ENCODE measurements at places on chromosomes 7 and 10.

- H3K4me1 ChIP-seq: no peaks in the 10 kb centered on the region
- H3K27ac ChIP-seq: no peak overlapping the region
- peak; percentile 27 for DNase-seq
- H3K4me3 ChIP-seq: no peak overlapping the region
- peaks cover 18% of the 10 kb centered on the region for H3K36me3 ChIP-seq
These were observed 4.1 kb upstream of the TAS2R5 start for GRCh38 chr7:141785706-141786552.

DNA sequence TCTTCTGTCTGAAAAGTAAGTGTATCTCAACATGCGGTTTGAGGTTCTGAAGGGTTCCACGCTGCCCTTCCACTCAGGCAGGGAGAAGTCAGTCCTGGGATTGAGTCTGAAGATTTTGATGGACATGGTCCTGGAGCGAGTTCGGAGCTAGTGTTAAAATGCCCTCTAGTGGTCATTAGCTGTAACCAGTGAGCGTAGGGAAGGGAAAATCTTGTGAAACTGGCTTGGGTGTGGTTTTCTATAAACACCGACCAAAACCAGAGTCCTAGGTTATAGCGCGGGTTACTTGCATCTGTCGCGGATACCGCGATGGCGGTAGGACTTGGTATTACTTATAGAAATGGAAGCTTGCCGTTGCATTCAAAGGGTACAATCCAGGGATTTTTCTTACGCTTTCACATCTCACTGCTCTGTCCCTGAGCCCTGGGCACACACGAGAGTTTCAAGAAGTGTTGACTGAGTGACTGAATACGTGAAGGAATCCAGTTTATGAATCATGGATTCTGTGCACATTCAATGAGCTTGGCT is 348.2 kb upstream of the C7orf33 start:
- no peak for DNase-seq
- no peaks in the 10 kb centered on the region for H3K36me3 ChIP-seq
- no peak overlapping the region for H3K4me3 ChIP-seq
- H3K4me1 ChIP-seq: peaks cover 5% of the 10 kb centered on the region
- H3K27me3 ChIP-seq: peaks cover 28% of the 10 kb centered on the region

GRCh38 chr10:121112136-121112535 is 261.0 kb downstream of the WDR11 start:
- peaks cover 4% of the 10 kb centered on the region for H3K27me3 ChIP-seq
- no peaks in the 10 kb centered on the region for H3K36me3 ChIP-seq
- DNase-seq: no peak
- H3K4me1 ChIP-seq: no peaks in the 10 kb centered on the region
- no peak overlapping the region for H3K4me3 ChIP-seq

- peaks cover 16% of the 10 kb centered on the region for H3K27me3 ChIP-seq
- no peak overlapping the region for H3K27ac ChIP-seq
- DNase-seq: no peak
- H3K4me3 ChIP-seq: no peak overlapping the region
These were observed 96.3 kb downstream of the CPED1 start for GRCh38 chr7:121084748-121085336.

DNA sequence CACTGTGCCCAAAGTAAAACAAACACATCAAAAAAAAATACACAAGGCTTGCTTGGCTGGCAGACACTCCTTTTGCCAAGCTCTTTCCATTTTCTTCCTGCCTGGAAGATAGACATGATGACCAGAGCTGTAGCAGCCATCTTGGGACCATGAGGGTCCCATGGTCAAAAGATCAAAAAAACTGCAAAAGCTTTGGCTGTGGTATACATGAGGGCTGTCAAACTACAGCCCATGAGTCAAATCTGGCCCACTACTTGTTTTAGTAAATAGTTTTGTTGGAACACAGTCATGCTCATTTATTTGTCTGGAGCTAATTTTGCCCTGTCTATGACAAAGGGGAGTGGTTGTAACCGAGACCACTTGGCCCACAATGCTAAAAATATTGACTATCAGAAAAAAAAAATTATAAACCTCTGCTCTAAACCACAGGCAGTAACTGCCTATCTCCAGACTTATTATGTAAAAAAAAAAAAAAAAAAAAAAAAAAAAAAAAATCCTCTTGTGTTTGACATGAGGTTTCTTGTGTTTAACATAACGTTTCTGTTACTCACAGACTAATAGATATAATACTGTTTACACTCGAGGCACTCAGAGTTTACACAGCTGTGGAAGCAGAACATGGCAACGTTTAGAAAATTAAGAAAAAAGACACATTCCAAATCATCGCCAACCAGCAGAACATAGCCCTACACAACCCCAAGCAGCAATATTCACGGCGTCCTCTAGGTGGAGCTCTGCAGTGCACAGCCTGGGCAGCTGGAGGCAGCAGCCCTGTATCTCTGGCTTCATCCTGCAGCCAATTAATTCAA is 36.9 kb downstream of the ASB13 start:
- peaks cover 3% of the 10 kb centered on the region for H3K27me3 ChIP-seq
- H3K4me1 ChIP-seq: peaks cover 31% of the 10 kb centered on the region
- no peaks in the 10 kb centered on the region for H3K36me3 ChIP-seq

- H3K4me1 ChIP-seq: no peaks in the 10 kb centered on the region
- no peak for DNase-seq
- H3K27ac ChIP-seq: no peak overlapping the region
- peaks cover 16% of the 10 kb centered on the region for H3K27me3 ChIP-seq
- H3K4me3 ChIP-seq: no peak overlapping the region
- no peaks in the 10 kb centered on the region for H3K36me3 ChIP-seq
These were observed 220.8 kb upstream of the CELF2 start for GRCh38 chr10:10796774-10797415.

DNA sequence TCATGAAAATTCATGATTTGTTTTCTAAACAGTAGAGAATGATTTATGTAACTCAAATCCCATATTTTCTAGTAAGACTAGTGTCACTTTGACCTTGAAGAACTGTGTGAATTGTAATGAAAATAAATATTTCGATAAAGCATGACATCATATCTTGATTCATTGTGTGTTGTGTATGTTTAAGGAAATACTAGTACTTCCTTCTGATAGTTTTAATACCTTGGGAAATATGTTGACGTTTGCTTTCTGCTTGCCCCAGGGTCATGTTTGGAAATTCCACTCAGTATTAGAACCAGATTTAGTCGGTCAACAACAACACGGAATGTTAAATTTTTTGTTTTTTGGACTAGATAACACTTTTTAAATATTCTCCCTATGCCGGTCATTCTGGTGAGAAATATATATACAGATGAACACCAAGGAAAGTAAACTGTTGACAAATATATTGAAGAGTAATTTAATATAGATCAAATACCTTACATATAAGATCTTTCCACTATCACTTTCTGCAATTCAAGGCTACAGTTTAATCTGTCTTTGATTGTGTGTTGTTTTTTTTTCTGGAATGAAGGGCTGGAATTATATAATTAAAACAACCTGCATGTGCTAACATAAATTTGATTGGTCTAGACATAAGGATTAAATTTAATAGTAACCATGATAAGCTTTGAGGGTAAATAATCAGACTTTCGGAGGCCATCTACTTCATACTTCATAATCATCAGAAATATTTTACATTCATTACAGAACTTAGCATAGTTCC is 126.2 kb downstream of the MDFIC start:
- H3K4me1 ChIP-seq: no peaks in the 10 kb centered on the region
- peaks cover 2% of the 10 kb centered on the region for H3K27me3 ChIP-seq
- no peak overlapping the region for H3K27ac ChIP-seq
- H3K36me3 ChIP-seq: no peaks in the 10 kb centered on the region
- no peak for DNase-seq

GRCh38 chr10:27104919-27105318 is 4.6 kb upstream of the ANKRD26 start:
- peak; percentile 35 for DNase-seq
- peaks cover 40% of the 10 kb centered on the region for H3K4me1 ChIP-seq
- peak overlapping the region; percentile 40 for H3K27ac ChIP-seq
- H3K36me3 ChIP-seq: peaks cover 25% of the 10 kb centered on the region
- no peak overlapping the region for H3K4me3 ChIP-seq

DNA sequence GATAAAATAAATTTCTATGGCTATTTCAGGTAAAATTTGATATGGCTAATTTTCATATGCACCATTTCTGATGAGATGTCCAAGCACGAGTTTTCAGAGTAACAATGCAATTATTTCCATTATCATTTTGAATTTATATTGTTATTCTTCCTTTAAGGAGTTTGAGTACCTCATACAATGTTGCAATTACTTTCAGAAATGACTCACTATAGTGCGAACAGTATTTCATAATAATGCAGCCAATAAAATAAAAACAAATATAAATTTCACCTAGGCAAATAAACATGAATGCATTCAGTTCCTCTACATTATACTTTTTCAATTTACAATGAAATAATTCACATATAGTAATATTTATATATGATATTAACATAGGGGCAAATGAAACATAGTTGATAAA is 78.8 kb upstream of the LRRN3 start:
- H3K4me3 ChIP-seq: no peak overlapping the region
- peaks cover 3% of the 10 kb centered on the region for H3K36me3 ChIP-seq
- no peak for DNase-seq
- H3K4me1 ChIP-seq: peaks cover 56% of the 10 kb centered on the region
- no peaks in the 10 kb centered on the region for H3K27me3 ChIP-seq

DNA sequence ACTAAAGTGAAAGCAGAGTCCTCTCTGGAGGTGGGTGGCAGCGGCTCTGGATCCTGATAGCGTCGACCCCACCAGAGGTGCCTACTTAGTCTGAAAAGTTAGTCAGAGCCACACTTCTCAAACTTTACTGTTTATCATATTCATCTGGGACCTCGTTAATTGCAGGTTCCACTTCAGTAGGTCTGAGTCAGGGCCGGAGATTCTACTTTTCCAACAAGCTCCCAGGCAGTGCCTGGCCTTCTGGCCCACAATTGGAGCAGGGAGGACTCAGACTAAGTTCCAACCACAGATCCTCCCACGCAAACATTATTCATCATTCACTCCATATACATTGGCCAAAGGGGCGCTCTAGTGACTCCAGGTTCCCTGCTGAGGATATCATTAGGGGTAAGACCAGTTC is 78.1 kb downstream of the VSTM4 start:
- H3K27ac ChIP-seq: no peak overlapping the region
- no peak for DNase-seq
- no peak overlapping the region for H3K4me3 ChIP-seq
- H3K27me3 ChIP-seq: no peaks in the 10 kb centered on the region
- no peaks in the 10 kb centered on the region for H3K36me3 ChIP-seq

- H3K4me3 ChIP-seq: no peak overlapping the region
- no peaks in the 10 kb centered on the region for H3K36me3 ChIP-seq
- H3K27ac ChIP-seq: no peak overlapping the region
- H3K27me3 ChIP-seq: no peaks in the 10 kb centered on the region
- H3K4me1 ChIP-seq: peaks cover 32% of the 10 kb centered on the region
These were observed 73.1 kb downstream of the LANCL2 start for GRCh38 chr7:55438085-55438756.

DNA sequence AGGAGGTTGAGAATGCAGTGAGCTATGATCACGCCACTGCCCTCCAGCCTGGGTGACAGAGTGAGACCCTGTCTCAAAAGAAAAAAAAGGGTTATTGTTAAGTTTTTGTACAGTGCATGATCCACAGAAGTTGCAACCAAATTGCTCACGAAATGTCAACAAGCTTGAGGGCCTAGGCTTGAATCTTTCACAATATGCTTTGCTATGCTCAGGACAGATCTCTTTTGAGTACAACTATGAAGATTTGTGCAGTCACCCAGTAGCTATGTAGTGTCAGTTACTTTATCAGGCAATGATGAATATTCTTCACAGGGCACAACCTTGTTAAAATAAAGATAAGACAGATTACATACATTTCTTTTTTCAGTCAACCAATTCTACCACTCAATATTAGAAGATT is 109.2 kb downstream of the PRTFDC1 start:
- DNase-seq: no peak
- H3K27me3 ChIP-seq: peaks cover 2% of the 10 kb centered on the region
- H3K4me3 ChIP-seq: no peak overlapping the region
- H3K4me1 ChIP-seq: no peaks in the 10 kb centered on the region

DNA sequence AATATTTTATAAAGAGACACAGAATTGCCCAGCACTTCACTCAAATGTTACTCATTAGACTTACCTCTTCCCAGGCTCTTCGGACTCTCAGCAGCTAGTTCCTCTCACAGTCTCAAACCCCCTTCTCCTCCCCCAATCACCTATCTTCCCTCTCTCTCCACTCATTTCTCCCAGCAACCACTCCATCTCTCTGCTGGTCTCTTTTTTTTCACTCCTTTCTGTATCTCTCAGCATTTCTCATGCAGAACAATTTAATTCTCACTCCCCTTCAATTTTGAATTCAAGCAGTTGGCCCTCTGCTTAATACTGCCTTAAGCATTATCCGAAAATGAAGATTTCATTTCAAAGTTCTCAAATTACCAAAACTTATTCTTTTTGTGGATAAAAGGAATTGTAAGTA is 34.4 kb upstream of the CAV2 start:
- H3K36me3 ChIP-seq: no peaks in the 10 kb centered on the region
- H3K27me3 ChIP-seq: peaks cover 7% of the 10 kb centered on the region
- no peak overlapping the region for H3K27ac ChIP-seq

- H3K4me1 ChIP-seq: no peaks in the 10 kb centered on the region
- no peak overlapping the region for H3K4me3 ChIP-seq
- H3K27ac ChIP-seq: no peak overlapping the region
- H3K27me3 ChIP-seq: peaks cover 22% of the 10 kb centered on the region
- H3K36me3 ChIP-seq: no peaks in the 10 kb centered on the region
- DNase-seq: no peak
These were observed 30.8 kb downstream of the VAX1 start for GRCh38 chr10:117107238-117107637.

DNA sequence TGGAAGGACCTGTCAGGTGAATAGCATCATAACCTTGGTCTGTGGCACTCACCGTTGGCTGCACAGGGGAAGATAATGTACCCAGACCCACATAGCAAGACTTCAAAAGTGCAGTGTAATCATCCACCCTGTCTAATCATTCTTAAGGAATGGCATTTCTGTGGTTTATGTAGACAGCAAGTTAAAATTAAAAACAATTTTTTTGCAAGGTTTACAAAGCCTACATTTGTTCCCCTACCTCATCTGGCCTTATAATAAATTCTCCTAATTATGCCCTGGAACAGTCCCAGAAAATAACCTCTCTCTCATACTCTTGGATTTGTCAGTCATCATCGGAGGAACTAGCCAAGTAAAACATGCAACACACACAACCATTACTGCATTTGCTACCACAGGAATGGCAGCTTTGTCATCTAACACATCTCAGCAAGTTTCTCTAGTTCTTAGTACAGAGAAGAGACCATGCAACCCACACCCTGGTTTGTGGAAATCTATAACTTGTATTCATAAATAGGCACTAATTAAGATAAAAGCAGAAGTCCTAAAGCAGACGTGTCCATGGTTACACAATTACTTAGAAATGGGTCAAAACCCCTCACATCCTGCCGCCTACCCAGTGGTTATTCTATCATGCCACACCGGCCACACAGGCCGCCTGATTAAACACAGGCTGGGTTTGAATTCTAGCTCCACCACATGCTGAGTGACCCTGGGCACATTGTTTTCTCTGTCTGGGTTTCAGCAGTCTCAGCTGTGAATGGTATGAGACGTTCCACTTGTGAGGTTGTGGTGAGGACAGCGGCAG is 19.1 kb downstream of the ABLIM1 start:
- no peak overlapping the region for H3K27ac ChIP-seq
- H3K27me3 ChIP-seq: no peaks in the 10 kb centered on the region
- no peak overlapping the region for H3K4me3 ChIP-seq
- no peaks in the 10 kb centered on the region for H3K36me3 ChIP-seq
- no peaks in the 10 kb centered on the region for H3K4me1 ChIP-seq

All from activated CD4-positive, alpha-beta memory T cell treated with anti-CD3 and anti-CD28 coated beads for 36 hours (primary cell).